CD14-positive monocyte (primary cell): ENCODE measurements at places on chromosomes 3 and 15.

DNA sequence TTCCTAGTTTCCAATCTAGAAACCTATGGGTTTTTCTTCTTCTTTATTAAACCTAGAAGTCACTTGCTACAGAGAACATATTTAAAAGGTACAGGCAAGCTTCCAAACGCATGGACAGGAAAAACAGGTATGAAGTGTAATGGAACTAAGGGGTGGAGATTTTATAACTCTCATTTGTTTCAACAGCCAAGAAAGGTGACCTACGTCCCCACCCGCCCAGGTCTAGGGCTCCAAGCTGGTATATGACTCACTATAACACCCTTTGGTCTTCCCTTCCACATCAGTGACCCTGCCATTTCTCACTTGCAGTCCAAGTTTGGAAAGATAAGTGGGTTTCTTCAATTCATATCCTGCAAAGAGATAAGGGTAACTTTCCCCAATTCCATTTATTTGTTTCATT, 6.0 kb upstream of the LIPH start:
- no peak for DNase-seq

- DNase-seq, result no peak
Measured at GRCh38 chr3:47265008-47265407, 17.6 kb downstream of the KIF9 start.

DNA sequence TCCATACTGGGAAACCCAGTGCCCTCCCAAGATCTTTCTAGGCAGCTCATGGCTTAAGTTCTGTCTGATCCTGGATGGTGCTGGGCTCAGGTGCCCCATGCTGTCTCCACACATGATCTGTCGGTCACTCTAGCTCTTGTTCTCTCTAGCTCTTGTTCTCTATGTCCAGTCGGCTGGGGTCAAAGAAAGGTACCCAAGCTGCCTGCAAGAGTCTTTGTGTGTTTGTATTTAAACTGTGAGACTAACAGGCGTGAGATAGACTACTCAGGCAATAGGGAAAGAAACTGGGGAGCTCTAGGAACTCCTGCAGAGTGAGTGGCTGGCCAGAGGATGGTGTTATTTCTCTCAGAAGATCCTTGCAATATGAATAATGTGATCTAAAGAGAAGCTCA, 40.2 kb downstream of the GPR156 start:
- DNase-seq, result no peak

DNA sequence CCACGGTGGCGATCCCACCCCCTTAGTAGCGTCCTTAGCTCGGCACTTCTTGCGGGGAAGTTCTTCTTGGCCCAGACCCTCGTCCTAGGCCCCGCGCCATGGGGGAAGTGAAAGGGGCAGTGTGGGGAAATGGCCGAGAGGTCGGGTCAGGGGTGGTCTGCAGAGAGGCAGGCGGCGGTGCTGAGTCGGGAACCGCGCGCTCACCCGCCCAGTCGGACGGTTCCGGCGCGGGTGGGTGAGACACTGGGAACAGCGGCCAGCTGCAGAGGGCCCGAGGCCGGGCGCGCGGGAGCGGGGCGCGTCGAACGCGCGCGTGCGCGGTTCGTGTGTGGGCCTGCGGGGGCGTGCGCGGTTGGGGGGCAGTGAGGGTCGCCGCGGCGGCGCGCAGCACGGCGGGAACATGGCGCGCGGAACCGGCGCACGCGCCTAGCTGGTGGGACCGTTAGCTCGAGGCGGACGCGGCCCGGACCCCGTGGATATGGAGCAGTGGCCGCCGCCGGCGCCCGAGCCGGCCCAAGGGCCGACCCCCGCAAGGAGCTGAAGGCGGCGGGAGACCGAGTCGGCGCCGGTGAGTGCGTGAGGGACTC, 246.9 kb downstream of the GOLGA6L6 start:
- DNase-seq, result no peak

DNA sequence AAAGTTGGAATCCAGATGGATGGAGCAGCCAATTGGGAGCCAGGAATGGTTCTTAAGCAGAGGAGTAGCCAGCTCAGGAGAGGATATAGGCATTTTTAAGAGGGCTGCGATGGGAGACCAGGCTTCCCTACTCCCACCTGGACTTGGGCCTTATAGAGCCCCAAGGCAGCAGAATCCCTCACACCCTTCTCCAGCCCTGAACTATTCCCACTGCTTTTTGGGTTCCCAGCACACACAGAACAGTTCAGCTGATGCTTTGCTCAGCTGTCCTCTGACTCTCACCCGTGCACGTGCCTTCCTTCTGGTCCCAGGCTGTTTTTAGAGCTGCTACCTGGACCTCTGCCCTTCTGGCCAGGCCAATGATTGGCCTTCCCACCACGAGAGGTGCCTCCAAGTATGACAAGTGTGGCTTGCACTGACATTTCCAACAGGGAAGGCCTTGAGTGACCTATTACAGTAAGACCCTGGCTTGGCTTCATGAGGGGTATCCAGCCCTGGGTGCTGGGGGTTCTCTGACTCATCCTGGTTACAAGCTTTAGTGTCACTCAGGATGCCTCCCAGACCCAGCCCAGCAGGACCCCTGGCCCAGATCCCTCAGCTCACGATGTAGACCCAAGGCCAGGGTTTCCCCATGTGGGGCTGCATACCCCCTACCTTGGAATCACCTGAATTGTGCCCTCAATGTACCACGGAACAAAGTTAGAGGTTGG, 25.2 kb downstream of the NOX5 start:
- no peak for DNase-seq

DNA sequence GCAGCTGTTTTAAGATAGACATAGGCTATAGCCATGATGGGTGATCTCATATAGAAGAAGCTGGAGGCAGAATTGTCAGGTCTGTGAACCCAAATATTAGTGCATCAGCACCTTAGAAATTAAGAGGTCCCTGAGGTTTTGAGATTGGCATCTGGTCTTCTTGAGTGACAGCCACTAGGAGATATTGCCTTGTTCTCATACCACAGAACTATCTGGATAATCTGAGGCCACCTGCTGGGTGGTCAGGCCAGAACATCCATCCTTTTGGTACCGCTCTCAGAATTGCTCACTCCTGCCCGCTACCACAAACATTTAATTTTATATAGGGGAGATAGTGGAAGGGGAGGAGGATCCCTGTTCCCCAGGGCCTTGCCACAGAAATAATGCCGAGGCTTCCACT, 210.6 kb upstream of the ZPLD1 start:
- peak; percentile 19 for DNase-seq

- no peak for DNase-seq
Measured at GRCh38 chr3:45309876-45310275, 78.5 kb upstream of the LARS2 start.

DNA sequence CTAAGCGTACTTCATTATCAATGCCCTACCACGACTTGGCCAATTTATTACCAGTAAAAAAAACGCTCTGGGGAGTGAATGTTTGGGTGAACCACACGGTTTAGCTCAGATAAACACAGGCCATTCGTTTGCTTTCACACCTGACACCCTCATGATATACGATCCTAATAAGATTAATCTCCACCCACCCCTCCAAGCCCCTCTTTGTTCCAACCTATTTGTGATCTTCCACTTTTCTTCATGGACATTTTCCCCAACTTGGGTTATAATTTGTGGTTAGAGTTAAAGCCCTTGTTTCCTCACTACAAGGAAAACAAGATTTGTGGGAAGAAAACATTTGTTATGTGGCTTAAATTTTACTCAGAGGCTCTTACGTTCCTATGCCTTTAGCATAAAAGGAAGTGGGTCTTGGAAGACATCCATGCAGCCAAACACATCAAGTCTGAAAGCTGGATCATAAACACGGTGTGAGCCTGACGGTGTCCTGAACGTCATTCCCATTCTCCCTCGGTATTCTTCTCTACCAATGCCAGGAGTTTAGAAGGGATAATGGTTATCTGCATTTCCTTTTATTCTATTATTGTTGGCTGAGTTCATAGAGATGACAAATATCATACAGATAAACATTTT, 518.9 kb downstream of the NR2F2 start:
- no peak for DNase-seq

- no peak for DNase-seq
Measured at GRCh38 chr3:174776123-174776522, 83.0 kb upstream of the NAALADL2 start.

- no peak for DNase-seq
Measured at GRCh38 chr3:107222907-107223306, 154.3 kb upstream of the CCDC54 start.

DNA sequence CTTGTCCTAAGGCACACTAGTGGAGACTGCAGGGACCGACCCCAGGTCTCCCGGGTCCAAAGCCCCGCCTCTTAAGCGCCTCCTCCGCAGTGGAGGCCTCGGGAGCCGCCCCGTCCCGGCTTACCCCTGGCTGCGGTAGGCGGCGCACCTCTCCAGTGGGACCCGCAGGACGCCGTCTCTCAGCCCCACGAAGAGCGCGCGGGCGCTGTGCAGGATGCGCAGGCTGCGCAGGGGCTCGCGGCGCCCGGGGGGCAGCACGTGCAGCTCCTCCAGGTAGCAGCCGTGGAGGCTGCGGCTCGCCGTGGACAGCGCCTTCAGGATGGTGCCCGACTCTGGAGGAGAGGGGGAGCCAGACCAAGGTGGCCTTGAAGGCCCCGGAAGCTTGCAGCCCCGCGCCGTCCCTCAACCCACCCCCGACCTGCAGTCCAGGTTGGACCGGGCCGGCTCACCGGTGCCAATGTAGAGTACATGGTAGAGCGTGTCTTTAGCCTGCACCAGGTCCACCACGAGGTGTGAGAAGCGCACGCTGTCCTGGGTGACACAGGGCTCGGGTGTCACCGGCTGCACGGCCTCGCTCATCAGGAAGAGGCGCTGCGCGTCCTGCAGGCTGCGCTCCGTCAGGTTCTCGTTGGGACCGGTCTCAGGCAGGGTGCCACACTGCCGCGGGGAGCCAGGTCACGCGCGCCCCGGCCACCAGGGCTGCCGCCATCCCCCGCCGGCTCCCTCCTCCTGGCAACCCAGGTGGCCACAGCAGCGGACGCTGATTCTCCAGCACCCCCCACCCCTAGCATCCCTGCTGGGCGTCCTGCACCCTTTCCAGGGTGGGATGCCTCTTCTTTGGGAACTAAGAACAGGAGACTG, 105.5 kb downstream of the SEMA5B start:
- DNase-seq, result no peak

DNA sequence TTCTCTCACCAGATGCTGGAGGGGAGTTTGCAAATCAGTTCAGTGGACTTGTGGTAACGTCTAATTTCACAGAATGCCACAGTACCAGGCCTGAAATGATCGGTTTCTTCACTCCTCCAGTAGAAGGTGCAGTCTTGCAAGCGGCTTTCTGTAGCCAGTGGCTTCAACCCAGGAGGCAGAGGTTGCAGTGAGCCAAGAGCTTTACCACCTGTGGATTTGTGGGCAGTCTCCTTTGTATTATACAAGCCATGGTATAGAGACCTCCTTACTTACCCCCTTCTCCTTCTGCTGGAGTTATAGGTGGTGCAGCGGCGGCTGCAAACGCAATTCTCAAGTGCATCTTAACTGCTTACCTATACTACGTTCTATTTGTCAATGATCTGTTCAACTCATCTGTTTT, 17.6 kb downstream of the EIF2AK4 start:
- DNase-seq, result no peak

- no peak for DNase-seq
Measured at GRCh38 chr3:101964861-101965260, 115.5 kb downstream of the NFKBIZ start.

GRCh38 chr3:144128108-144128892, 156.7 kb downstream of the DIPK2A start:
- DNase-seq, result no peak
